Activated CD4-positive, alpha-beta T cell treated with anti-CD3 and anti-CD28 coated beads, Interleukin-2, amount 50 U/mL, for 1 hour (primary cell): ENCODE measurements at places on chromosomes 3 and 15.

DNA sequence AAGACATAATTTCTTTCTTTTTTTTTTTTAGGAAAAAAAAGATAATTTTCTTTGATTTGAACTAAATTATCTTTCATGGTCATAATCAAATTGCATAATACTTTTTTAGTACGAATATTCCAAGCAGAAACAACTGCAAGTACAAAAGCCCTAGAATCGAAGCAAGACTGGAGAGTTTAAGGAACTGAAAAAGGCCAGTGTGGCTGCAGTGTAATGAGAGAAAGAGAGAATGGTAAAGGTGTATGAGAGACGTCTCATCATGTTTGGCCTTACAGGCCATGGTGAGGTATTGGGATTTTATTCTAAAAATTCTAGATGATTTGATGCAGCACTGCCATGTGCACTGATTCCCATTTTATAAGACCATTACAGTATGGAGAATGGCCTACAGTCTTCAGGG is 180.9 kb downstream of the SUCNR1 start:
- DNase-seq, result no peak

DNA sequence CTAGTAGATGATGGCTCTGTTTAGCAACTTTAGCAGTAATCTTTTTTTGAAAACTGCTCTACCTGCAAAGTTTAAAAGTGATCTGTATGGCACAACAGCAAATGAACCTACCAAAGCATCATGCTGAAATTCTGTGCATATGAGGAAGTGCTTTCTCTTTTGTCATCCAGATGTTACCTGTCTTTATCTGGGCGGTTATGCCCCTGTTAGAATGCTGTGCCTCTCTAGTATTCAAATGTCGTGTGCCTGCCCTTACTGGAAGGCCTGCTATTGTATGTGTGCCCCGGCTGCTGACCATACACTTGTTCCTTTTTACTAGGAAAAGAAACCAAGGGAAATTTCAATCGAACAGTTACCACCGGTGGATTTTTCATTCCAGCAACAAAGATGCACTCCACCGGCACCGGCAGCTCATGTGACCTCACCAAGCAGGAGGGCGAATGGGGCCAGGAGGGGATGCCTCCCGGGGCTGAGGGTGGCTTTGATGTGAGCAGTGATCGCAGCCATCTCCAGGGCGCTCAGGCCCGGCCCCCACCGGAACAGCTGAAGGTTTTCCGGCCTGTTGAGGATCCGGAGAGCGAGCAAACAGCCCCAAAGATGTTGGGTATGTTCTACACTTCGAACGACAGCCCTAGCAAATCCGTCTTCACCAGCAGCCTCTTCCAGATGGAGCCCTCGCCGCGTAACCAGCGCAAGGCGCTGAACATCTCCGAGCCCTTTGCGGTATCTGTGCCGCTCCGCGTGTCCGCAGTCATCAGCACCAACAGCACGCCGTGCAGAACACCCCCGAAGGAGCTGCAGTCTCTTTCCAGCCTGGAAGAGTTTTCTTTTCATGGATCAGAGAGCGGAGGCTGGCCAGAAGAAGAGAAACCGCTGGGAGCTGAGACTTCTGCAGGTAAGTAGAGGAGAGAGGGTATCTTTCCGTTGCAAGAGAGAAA is 61.6 kb downstream of the TMEM39A start:
- DNase-seq, result no peak

GRCh38 chr3:58322793-58323192 is 9.9 kb upstream of the PXK start:
- DNase-seq, result no peak

- no peak for DNase-seq
These were observed 41.9 kb downstream of the COLQ start for GRCh38 chr3:15479400-15480224.

DNA sequence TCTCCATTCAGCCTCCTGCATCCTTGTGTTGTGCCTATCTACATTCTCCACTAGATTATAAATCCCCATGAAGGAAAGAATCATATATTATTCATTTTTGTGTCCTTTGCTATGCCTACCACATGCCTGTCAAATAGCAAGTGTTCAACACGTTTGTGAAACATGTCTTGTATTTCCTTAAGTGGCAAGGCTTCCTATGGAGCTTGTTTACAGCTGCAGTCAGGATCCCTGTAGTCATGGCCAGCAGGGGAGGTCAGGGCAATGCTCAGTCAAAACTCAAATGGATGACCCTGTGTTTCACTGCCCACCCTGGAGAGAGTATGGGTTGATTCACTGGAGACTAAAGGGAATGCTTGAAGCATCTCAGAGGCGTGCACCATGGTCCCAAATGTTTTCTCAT is 191.7 kb upstream of the ATP11B start:
- DNase-seq, result no peak

DNA sequence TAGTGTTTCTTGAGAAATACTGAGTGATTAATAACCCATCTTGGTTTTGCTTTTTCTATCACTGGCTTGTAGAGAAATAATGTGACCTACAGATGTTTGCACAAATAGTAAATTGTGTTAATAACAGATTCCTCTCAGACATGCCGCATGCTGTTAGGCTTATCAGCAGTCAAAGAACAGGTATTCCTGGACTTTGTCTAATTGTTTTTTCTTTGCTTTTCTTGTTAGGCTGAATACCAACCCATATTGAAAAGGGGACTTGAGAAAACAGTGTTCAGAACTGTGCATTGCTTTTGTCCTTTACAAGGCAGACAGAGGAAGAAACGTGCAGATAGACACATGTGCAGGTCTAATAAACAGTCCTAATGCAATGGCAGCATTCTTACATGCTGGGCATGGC is 51.0 kb upstream of the RARB start:
- DNase-seq, result no peak

- DNase-seq, result no peak
These were observed 3.3 kb upstream of the RNU6-1 start for GRCh38 chr15:67843092-67843501.

DNA sequence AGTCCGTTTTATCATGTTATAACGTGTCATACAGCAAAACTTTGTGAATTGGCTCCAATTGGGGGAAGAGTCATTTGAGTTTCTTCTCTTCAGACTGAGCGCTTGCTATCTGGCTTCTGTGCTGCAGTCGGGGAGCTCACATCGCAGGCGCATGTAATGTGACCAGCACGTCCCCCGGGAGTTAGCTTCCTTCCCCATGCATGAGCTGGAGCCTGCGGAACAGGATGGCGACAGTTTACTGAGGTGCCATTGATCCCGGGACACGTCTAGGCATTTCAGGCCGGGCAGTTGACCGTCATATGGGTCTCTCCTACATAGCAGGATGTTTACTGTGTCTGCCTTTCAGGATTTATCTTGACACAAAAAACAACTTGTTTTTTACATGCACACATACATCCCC is 44.8 kb downstream of the CMTM8 start:
- no peak for DNase-seq

GRCh38 chr3:129384594-129385323 is 43.7 kb downstream of the EFCAB12 start:
- no peak for DNase-seq

DNA sequence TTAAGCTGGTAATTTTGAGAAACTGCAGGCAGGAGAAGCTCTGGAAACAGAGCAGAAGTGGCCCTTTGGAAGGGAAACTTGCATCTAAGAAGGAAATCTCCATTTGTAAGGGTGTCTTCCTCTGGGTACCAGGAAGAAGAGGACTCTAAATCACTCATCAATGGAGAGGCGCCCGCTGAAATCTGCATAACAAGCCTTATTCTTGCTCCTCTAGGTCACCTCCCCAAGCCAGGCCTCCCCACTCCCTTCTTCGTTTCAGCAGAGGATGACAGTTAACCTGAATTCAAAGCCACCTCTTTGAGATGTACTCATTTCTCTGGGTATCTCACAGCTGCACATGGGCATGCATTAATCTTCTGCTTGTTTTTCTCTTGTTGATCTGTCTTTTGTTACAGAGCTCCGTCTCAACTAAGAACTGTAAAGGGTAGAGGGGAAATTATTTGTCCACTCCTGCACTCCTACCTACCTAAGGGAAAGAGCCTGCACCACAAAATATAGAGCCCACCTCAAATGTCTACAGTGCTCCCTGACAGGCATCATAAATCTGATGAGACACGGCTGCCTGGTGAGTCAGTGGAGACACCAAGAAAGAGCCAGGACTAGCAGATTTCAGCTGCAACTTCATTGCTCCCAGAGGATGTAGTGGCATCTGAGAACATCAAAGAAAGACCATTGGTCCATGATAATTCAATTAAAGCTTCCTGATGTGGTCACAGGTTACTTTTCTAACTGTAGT is 51.5 kb downstream of the GABRB3 start:
- no peak for DNase-seq

- DNase-seq, result no peak
These were observed 166.4 kb downstream of the CADPS start for GRCh38 chr3:62708638-62709373.

- DNase-seq, result no peak
These were observed 473.4 kb downstream of the NLGN1 start for GRCh38 chr3:173870976-173871375.

- no peak for DNase-seq
These were observed 41.2 kb downstream of the TM2D3 start for GRCh38 chr15:101611007-101611406.

- DNase-seq, result no peak
These were observed 317.7 kb downstream of the VPS13C start for GRCh38 chr15:61742591-61742990.

- no peak for DNase-seq
These were observed 40.1 kb downstream of the GASK1A start for GRCh38 chr3:43019006-43019809.

DNA sequence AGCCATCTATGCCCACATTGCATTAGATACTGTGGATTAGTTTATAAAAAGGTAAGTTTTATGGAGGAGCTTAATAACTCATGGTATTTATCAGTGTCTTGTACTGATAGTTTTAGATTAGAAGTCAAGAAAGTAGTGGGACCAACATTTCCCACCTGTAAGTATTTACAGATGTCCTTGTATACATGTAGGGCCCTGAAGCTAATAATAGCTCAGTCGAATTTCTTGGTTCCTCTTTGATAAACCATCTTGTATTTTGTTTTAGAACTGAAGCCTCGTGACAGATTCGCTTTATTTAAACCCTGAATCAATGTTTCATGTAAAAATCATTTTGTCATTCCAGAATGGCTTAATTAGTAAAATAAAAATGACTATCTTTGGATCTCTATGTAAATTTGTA is 73.4 kb downstream of the CRYBG3 start:
- no peak for DNase-seq

GRCh38 chr3:13850161-13850945 is 29.5 kb downstream of the WNT7A start:
- no peak for DNase-seq

GRCh38 chr3:10196389-10197052 is 31.8 kb downstream of the IRAK2 start:
- no peak for DNase-seq

- no peak for DNase-seq
These were observed 139.5 kb upstream of the EIF1B start for GRCh38 chr3:40169983-40170382.

GRCh38 chr3:135337192-135337591 is 542.1 kb downstream of the EPHB1 start:
- no peak for DNase-seq

DNA sequence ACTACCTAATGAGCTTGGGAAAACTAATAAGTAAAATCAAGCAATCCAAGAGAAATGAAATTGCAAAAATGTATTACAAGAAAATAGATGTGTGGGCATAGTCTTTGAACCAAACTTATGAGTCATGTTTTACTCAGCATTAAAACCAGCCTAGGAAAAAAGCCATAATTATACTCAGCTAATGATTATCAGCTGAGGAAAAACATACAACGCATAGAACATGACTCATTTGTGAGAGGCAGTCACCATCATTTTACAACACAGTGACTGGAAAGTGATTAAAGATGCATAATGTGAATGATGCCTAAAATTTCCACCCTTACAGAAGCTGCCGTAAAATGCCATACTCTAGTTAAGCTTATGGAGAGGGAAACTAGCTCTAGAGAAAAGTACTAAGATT is 238.0 kb upstream of the EOMES start:
- DNase-seq, result no peak

- DNase-seq, result no peak
These were observed 44.3 kb downstream of the PXYLP1 start for GRCh38 chr3:141275973-141276372.

- no peak for DNase-seq
These were observed 1153.6 kb downstream of the TUSC7 start for GRCh38 chr3:117863146-117863545.

GRCh38 chr3:136353461-136353860 is 103.3 kb downstream of the PCCB start:
- no peak for DNase-seq

DNA sequence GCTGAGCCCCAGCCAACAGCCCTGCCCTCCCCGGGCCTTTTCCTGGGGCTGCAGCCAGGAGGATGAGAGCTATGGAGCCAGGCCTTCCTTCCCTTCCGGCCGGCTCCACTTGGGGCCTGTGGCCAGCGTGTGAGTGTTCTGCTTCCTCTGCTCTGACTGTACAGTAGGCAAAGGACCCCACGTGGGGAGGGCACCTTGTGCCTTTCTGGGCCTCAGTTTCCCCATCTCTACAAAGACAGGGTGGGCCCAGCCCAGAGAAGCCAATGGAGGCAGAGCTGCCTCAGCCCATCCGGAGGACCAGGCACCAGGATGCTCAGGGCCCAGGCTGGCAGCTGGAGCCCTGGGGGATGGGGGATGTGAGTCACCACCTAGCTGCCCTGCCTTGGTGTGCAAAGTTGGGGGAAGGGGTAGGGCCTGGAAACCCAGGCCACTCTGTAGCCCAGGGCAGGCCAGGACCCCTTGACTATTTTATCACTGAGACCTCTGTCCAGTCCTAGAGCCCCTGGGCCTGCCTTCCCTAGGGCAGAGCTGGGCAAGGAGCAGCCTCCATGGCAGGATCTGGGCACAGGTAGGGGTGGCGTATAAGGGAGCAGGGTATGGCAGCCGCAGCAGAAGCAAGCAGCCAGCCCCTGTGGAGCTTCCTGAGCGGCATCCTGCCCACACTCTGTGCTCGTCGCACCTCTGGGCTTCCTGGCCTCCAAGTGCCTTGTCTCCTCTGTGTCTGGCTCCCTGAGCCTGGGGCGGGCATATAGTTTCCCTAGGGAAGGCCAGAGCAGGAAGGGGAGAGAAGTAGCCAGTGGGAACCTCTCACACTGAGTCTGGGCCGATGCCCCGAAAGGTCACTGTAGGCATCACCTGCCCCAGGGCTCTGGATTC is 1.8 kb downstream of the PSTPIP1 start:
- peak; percentile 55 for DNase-seq

DNA sequence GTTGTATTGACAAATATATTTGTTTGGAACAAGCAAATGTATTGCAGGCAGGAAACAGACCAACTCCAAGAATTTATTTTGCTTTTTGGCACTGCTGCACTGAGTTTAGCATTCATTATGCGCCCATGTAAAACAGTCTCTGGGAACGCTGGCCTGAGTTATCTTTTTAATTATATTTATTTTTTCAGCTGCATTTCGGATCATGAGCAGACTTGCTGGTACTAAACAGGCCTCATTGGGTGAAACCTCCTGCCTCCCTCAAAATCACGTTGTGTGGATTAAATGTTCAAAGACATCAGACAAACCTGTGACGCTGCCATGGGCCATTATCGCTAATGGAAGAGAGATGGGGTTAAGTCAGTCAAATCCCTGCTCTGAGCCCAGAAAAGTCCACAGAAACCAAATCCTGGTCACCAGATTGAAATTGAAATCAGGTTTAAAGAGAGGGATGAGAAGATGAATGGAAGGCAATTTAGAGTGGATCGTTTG is 511.1 kb upstream of the PROK2 start:
- DNase-seq, result no peak
